ENCODE measurements at places on chromosomes 7 and 10.

- no peak for DNase-seq
Measured at GRCh38 chr10:110326351-110327032, 21.8 kb upstream of the SMNDC1 start.

DNA sequence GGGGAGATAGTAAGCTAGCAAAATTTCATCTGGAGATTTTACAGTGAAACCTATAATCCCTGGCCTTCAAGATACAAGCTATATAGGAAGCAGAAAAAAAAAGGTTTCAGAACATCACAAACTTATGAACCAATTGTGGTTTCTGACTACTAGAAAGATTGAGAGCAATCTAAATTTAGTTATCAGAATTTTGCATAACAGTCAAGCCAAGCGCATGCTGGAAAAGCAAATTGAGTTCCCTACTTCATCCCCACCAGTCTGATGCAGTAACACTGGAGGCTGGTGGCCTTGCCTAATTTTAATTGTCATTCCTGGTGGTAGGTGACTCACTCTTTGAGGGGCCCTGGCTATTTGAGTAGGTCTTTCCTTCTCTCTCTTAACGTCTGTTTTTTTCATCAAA, 46.3 kb upstream of the ELMO1 start:
- no peak for DNase-seq

DNA sequence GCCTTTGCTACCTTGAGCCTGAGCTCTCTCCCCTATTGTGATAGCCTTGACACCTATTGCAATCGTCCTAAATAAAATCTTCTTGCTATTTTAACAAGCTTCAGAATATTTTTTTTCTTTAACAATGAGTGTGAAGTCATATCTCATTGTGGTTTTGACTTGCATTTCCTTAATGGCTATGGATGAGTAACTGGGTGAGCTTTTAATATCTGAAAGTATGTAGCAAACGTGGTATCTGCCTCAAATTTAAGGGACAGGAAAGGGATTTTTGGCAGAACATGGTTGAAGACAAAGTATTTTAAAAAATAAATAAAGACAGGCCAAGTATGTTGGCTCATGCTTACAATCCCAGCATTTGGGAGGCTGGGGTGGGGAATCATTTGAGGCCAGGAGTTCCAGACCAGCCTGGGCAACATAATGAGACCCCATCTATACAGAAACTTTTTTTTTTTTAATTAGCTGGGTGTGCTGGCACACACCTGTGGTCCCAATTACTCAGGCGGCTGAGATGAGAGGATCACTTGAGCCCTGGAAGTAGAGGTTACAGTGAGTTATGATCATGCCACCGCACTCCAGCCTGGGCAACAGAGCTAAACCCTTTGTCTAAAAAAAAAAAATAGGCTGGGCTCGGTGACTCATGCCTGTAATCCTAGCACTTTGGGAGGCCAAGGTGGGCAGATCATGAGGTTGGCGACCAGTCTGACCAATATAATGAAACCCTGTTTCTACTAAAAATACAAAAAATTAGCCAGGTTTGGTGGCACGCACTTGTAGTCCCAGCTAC, 319.3 kb upstream of the NRP1 start:
- no peak for DNase-seq

- no peak for DNase-seq
Measured at GRCh38 chr7:50976064-50976463, 193.4 kb upstream of the GRB10 start.

DNA sequence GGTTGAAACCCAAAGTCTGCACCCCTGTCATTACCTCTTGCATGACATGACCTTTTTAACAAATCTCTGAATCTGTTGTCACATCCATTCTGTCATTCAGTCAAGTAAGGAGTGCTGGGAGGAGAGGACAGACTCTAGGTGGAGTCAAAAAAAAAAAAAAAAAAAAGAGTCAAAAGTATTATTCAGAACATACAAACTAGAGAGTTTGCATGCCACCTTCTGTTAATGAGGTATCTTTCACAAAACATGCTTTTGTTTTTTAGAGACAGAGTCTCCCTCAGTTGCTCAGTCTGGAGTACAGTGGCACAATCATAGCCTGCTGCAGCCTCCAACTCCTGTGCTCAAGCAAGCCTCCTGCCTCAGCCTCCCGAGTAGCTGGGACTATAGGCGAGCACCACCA, 81.6 kb upstream of the ARMC3 start:
- no peak for DNase-seq

DNA sequence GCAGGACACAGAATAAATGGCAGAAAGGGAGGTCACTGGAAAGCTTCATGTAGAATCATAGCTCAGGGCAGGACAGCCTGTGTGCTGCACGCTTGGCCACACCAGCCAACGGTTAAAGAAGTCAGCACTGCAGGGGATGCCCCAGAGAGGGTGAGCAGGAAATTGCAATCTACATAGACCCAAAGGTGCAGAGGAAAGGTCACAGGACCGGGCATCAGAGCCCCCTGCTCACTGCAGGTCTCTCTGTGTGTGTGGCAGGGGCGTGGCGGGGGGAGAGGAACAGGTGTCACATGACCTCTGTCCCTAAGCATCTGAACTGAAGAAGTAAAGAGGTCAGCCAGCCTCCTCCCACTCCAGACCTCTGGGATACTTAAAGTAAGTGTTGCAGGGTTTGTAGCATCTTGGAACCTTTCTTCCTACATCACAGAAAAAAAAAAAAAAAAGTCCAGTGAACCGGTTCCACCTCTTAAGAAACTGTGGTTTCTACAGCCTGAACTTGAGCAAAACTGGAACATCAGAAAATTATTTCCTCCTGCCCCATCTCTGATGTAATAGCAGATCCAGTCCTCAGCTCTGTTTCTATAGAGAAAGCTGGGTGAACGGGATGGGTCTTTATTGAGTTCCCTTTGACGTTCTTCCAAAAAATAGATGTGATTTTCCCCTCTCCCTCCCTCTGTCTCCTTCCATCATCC, 64.3 kb downstream of the RGS10 start:
- peak; percentile 33 for DNase-seq

DNA sequence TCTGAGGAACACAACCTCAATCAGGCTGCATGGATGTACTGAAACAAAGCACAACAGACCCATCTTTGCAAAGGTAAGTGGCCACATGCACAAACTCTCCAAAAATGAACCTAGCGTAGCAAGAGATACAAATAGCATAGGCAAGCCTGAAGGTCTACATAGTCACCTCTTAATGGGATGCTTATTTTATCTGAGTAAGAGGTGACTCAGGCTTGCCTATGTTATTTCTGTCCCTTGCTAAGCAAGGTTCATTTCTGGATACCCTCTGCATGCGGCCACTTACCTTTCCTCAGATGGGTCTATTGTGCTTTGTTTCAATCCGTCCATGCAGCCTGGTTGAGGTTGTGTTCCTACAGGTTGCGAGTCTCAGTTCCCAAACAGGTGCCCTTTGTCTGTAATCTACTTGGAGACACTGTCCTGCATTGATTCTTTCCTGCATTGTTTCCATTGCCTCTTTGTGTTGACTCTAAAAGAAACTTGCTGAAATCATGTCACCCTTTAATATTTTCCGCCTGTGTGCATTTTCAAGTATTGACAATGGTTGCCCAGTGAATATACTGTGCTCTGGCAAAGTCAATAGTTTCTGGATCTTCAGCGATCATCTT, 291.8 kb upstream of the LYZL1 start:
- no peak for DNase-seq

GRCh38 chr10:123635745-123636144, 30.4 kb upstream of the GPR26 start:
- DNase-seq, result no peak

- no peak for DNase-seq
Measured at GRCh38 chr7:4814433-4814832, 39.0 kb downstream of the AP5Z1 start.

GRCh38 chr10:74297389-74298080, 146.5 kb downstream of the ADK start:
- no peak for DNase-seq

DNA sequence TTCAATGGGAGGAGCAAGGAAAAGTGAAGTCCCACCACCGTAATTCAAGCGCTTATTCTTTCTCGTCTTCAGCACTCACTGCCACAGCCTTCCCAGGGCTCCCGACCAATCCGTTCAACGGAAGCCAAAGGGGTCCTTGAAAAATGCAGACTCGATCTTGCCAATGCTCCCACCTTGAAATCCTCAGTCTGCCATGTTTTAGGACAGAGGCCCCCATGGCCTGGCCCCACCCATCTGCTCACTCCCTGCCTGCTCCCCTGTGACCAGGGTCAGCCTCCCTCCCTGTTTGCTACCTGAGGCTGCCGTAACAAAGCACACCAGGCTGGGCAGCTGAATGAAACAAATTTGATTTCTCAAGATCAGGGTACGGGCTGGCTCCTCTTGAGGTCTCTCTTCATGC, 3.0 kb upstream of the DNAAF5 start:
- no peak for DNase-seq

GRCh38 chr7:68245688-68246087, 1249.1 kb downstream of the TYW1 start:
- DNase-seq, result no peak

- DNase-seq, result no peak
Measured at GRCh38 chr10:18297659-18298058, 157.4 kb downstream of the CACNB2 start.

GRCh38 chr10:28559618-28560017, 26.7 kb downstream of the WAC start:
- DNase-seq, result no peak

GRCh38 chr10:1043532-1043995, 5.4 kb downstream of the IDI1 start:
- no peak for DNase-seq

- no peak for DNase-seq
Measured at GRCh38 chr7:136857573-136857972, 10.9 kb upstream of the CHRM2 start.

DNA sequence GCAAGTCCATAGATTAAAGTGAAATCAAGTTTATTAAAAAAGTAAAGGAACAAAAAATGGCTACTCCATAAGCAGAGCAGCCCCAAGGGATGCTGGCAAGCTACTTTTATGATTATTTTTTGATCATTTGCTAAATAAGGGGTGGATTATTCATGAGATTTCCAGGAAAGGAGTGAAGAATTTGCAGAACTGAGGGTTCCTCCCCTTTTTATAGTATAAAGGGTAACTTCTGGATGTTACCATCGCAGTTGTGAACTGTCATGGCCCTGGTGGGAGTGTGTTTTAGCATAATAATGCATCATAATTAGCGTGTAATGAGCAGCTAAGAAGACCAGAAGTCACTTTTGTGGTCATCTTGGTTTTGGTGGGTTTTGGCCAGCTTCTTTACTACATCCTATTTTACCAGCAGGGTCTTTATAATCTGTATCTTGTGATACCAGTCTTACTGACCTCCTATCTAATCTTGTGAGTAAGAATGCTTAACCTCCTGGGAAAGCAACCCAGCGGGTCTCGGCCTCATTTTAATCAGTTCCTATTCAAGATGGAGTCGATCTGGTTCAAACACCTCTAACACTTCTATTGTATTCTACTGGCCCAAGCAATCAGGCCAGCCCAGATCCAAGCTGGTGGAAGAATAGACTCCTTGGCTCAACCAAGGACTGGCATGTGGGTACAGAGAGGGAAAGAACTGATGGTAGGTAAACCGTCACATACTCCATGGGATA, 87.9 kb upstream of the NPSR1 start:
- no peak for DNase-seq

DNA sequence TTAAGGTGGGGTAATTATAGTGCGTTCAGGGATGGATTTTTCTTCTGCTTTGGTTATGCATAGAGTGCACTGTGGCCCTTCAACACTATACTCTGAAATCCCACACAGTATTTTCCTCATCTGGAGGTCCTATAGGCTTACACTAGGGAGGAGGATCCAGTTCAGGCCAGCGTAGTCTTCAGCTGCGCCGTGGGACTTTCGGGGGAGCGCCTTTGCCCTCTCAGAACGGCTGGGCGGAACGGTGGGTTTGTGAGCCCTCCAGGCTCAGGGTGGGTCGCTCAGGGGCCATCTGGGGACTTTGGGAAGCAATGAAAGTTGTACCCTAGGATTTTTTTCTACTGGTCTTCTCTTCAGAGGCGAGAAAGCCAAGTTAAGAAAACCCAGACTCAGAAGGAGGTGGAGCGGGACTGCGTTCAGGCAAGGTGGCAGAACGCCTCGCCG, 652 bp upstream of the VPS26A start:
- no peak for DNase-seq

- DNase-seq, result no peak
Measured at GRCh38 chr10:48821692-48822091, 117.9 kb downstream of the LRRC18 start.

GRCh38 chr10:113449006-113449695, 103.7 kb upstream of the HABP2 start:
- DNase-seq, result no peak

DNA sequence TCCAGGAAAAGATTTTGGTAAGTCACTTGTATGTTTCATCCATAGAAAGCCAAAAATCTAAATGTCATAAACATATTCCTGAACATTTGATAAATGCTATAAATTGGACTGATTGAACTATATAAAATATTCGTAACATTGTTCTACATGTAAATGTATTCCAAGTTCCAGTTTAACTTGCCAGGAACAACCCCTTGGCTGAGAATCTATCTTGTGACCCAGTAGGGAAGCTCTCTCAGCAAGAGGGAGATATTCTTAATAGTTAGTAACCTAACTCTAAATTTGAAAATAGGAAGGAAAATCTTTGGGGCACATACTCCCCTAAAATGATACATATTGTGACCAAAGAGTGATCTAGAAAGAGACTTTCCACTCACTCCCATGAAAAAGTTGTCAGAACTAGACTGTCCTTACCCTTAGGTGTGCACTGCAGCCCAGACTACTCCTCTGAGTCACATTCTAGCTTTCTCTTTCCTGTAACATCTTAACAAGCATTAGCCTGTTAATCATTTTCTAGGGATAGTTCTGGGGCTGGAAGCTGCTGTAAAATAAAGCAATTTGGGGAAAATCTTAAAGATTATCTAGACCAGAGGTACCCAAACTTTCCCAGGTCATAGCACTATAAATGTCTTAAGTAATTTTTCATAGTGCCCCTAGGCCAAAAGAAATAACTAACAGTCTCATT, 73.7 kb upstream of the SKAP2 start:
- DNase-seq, result no peak

- no peak for DNase-seq
Measured at GRCh38 chr10:132107949-132108877, 42.5 kb downstream of the JAKMIP3 start.

DNA sequence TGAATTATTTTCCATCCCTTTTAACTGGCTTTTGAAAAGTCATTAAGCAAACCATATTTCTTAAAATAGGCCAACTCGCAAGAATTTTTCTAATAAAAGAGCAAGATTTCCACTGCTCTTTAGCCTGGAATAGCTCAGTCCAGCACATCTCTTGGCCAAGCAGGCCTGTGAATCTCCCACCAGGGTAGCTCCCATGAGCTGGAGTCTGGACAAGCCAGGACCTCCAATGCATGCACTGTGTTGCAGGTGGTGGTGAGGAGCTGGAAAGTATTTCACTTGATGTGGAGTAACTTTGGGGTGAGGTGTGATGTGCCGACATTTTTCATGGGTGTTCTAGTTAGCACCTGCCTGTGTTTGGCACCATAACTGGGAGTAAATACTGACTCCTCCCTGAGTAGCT, 117.3 kb upstream of the TBX20 start:
- no peak for DNase-seq

Data from activated CD4-positive, alpha-beta T cell treated with anti-CD3 and anti-CD28 coated beads, Interleukin-2, amount 10 ng/mL, durations not matched to agents 7 days and 5 days (primary cell).